Lower lobe of right lung (tissue), 2 donors: ENCODE measurements at places on chromosomes 12 and 14.

DNA sequence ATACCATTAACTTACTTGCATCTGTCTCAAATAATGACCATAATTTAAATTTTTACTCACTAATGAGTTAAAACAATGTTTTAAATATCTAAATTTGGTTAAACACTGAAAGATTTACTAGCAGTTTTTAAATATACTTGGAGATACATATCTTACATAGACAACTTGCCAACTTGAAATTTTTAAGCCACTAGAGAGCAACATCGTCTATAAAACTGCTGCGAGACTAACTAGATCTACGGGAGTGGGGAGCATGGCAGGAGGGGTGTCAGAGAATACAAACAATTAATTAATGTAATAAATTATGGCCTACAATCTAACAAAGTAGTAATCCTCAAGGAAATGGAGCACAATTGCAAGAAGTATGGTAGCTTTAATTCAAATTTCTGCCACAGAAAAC lies 120.4 kb downstream of the LRRIQ1 start:
- DNase-seq: no peak

- no peak for DNase-seq
These were observed 2.5 kb downstream of the HNRNPA1 start for GRCh38 chr12:54282949-54283593.

DNA sequence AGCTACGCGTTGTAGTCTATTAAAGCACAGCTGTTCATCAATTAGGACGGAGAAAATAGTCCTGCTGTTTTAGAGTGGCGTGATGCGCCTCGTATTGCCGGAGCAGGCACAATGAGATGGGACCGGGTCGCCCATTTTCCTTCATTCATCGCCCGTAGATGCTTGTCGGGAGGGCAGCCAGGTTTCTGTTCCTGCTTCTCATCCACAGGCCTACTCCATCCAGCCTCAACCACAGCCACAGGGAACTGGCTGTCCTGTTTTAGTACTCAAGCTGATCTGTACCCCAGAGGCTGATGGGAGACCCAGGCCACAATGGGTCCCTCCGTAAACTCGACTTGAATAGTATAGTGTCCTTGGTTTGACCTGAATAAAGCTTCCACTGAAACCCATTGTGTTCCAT lies 264.0 kb downstream of the VRK1 start:
- DNase-seq: no peak

- no peak for DNase-seq
These were observed 79.5 kb upstream of the CCDC198 start for GRCh38 chr14:57573173-57573572.

DNA sequence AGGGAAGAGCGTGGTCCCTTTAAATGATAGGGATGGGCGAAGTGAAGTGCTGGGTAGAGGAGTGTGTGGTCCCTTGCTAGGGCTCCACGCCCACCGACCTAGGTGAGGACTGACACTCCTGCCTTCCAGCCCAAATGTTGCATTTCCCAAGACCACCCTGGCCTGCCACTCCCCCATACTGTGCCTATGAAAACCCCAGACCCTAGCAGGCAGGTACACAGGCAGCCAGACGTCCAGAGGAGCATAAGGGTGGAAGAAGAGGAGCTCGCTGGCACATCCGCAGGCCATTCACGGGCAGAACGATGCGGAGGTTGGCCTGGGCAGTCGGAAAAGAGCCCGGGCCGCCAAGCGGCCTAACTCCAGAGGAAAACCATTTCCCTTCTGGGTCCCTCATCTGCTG lies 817 bp upstream of the IPO8 start:
- DNase-seq: no peak
